ENCODE measurements at places on chromosomes 12 and 14.

- no peak for DNase-seq
Measured at GRCh38 chr14:104201496-104201895, 63.1 kb downstream of the KIF26A start.

- DNase-seq: no peak
Measured at GRCh38 chr12:94033101-94033500, 115.3 kb upstream of the PLXNC1 start.

- DNase-seq: no peak
Measured at GRCh38 chr12:24534622-24535021, 414.3 kb downstream of the BCAT1 start.

GRCh38 chr12:38515912-38516311 lies 199.3 kb downstream of the ALG10B start:
- DNase-seq: no peak

GRCh38 chr14:104632781-104633180 lies 28.2 kb upstream of the TMEM179 start:
- DNase-seq: no peak

DNA sequence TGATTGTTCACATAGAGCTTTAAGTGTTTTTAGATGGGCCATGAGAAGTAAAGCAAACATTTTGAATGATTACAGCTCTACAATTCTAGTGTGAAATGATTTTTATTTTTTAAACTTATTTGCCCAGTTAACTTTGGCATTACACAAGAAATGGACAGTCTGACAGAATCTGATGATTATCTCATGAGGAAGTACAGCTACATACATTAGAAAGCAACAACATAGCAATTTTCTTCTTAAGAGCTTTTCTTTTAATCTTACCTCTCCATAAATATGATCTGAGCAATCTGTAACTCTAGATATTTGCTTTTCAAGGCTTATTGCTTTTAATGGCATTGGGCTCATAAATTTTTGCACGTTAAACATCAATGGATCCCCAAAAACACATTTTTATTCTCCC lies 26.5 kb upstream of the PPP1R12A start:
- no peak for DNase-seq
